Spinal cord (tissue), 10 donors: ENCODE measurements at places on chromosomes 3 and 15.

DNA sequence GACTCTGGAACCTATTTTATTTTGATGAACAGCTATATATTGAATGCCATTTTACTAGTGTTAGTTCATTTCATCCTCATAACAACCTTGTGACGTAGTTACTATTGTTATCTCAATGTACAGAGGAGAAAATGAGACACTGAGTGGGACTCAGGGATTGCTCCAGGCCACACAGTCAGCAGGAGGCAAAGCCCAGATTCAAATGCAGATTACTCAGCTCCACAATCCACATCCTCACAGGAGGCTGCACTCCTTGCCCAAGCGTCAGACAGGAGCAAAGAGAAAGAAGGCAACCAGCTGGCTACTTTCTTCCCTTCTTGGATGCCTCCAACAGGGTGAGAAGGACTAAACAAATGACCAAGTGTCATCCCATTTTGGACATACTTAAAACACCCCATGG is 92.0 kb upstream of the CCDC54 start:
- no peak for DNase-seq

- no peak for DNase-seq
Measured at GRCh38 chr3:78988324-78988723, 779.5 kb downstream of the ROBO1 start.

- no peak for DNase-seq
Measured at GRCh38 chr15:94259863-94260262, 28.5 kb downstream of the MCTP2 start.

DNA sequence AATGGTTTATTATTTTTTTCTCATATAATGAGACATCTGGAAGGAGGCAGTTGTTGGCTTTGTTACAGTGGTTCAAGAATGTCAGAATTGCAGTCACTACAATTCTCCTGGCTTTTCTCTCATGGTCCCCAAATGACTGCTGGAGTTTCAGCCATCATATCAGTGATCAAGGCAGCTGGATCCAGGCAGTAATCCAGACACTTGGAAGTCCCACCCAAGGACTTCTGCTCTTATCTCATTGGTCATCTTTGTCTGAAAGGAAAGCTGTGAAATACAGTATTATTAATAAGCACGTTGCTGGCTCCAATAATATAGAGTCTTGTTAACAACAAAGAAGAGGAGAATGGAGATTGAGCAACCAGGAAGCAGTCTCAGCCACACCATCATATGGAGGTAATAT is 22.9 kb upstream of the MED12L start:
- no peak for DNase-seq

DNA sequence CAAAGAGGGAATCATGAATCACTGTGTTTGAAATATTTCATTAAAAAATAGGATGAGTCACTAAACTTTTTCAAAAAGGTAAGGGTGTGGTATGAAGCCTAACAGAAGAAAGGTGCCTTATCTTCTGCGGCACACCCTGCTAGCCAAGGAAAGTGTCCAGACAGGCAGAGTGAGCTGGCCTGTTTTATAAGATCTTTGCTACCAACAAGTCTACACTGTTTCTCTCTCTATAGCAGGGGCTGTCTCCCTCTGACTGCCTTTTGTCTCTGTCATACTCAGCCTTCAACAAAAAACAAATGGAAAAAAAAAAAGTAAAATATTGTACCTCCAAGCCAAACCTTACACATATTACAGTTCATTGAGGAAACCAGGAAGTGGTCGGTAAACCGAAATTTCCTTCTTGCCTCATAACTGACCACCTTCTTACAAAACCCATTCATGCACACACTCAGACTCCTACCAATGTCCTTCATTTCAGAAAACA is 9.1 kb downstream of the ZDHHC3 start:
- no peak for DNase-seq

DNA sequence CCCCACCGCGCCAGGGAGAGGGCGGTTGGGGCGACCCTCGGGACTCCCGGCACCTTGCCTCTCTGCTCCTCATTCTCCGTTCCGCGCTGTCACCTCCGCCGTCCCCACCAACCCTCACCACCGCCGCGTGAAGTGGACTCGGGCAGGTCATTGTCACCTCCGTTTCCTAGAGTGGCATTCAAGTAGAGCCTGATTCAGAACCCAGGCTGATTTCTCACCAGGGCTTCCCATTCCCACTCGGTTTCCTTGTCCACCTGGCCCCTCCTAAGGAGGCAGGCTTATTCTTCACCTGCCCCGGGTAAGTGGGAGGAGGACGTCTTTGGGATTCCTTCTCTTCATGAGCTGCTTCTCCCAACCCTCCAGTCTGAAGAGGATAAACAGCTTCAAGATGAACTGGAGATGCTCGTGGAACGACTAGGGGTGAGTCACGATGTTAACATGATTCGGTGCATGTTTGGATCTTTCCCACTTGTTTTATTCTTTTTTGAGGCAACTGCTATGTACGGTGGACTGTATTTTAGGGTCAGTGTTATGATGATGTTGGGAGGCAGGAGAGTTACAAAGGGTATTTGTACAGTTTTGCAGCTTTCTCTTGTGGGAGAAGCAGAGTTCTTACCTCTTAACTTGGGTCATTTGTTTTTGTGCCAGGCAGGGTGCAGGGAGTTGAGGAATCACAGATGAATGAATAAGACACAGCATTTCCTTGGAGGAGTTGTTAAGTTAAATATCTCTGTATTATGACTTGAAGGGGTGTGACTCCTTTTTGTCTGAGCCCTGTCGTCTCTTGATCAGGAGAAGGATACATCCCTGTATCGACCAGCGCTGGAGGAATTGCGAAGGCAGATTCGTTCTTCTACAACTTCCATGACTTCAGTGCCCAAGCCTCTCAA is 692 bp downstream of the PSMD2 start:
- no peak for DNase-seq

DNA sequence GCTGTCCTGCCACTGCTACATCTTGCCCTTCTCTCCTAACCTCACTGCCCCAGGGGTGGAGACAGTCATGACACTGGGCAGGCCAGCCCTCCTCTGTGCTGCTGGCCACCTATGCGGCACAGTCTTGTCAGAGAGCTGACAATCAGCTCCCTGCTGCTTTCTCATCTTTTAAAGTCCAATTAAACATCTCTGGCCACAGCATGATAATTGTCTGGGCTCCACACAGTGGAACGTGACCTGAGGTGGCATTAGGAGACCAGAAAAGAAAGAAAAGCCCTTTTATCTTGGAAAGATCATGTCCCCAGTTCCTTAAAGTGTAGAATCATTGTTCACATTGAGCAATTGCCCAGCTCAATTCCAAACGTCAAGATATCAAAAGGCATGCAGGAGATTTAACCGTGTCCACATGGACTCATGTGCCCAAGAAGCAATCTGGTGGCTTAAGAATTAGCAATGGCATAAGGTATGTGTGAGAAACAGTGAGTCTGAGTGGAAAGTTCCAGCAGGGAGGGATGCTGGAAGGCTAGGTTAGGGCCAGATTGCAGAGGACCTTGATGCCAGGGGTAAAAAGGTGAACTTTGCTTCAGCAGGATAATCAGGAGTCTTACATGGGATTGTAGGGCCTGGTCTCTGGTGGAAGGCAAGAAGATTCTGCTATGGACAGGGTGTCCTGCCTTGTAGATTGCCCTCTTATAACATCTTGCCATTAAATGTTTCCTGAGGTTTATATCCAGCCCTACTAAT is 15.3 kb upstream of the CACNA1D start:
- no peak for DNase-seq

DNA sequence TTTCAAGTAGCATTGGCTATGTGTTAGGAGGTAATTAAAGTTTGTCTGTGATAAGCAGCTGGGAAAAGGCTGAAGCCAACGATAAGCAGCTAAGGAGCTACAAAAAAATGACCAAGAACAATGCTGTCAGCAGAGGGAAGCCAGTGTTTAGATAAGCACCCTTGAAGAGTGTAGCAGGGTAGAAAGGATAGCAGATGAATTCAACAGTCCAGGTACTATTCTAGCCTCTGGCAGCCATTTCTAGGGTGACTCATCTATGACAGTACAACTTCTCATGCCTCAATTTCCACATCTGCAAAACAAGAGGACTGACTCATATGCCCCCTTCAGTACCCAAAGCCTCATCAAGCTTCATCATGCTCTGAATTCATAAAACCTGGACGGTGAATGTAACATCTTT is 617.6 kb upstream of the UBE2E2 start:
- no peak for DNase-seq

DNA sequence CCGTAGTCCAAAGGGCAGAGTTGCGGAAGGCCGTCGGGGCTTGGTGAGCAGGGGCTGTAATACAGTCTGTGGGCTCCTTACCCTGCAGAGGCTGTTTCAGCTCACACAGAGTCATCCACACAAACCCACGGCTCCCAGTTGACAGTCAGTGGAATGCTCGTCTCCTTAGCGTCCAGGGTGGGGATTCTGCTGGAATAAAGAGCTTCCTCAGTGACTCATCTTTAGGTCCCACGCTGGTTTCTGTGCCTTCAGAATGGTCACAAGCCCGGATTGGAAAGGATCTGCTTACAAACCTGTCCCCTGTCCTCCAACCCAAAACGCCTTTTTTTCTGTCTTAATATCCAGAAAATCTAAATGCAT is 201.3 kb upstream of the TPM1 start:
- no peak for DNase-seq

DNA sequence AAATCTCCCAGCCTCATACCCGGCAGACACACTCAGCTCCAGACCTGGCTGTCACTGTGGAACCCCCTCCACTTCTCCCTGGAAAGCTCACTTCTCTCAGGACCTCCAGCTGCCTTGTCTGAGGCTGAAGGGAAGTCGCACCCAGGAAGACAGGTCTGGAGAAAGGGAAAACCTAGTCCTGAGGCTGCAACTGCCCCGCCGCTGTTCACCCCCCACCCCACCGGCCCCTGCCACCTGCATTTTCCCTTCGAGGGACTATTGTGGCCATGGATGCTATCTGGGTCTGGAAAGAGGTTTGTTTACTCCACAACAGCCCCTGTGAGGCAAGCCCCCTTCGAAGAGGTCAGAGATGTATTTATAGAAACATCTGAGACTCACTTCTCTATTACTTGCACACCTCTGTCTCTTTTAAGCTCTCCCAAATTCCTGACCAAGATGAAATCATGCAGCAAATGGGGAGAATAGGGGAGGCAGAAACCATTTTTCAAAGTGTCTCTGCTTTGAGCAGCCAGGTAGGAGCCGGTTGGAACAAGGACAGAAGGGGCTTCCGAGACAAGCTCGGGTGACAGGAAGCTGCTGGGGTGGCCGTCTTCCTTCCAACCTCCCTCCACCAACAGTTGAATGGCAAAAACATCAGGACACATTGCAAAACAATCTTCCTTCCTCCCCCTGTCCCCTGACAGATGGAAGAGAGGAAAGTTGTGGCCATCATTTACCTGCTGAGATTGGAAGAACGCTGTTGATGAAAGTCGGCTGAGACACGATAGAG is 518 bp downstream of the COLQ start:
- no peak for DNase-seq

DNA sequence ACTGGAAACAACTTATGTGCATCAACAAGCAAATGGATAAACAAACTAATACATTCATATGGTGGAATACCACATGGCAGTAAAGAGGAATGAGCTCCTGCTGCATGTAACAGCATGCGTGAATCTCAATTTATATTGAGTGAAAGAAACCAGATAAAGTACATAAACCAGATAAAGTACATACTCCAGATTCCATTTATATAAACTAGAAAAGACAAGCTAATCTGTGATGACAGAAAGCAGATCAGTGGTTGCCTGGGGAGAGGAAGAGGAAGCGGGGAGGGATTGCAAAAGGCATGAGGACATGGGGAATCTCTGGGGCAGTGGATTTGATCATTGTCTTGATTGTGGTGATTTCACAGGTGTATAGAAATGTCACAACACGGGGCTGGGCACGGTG is 34.2 kb downstream of the LIMD1 start:
- DNase-seq = no peak

- DNase-seq = no peak
Measured at GRCh38 chr15:48992545-48992944, 28.8 kb upstream of the SHC4 start.

GRCh38 chr15:82549199-82549665 is 9.0 kb upstream of the RPS17 start:
- no peak for DNase-seq

- no peak for DNase-seq
Measured at GRCh38 chr3:13890377-13891016, 10.6 kb upstream of the WNT7A start.

DNA sequence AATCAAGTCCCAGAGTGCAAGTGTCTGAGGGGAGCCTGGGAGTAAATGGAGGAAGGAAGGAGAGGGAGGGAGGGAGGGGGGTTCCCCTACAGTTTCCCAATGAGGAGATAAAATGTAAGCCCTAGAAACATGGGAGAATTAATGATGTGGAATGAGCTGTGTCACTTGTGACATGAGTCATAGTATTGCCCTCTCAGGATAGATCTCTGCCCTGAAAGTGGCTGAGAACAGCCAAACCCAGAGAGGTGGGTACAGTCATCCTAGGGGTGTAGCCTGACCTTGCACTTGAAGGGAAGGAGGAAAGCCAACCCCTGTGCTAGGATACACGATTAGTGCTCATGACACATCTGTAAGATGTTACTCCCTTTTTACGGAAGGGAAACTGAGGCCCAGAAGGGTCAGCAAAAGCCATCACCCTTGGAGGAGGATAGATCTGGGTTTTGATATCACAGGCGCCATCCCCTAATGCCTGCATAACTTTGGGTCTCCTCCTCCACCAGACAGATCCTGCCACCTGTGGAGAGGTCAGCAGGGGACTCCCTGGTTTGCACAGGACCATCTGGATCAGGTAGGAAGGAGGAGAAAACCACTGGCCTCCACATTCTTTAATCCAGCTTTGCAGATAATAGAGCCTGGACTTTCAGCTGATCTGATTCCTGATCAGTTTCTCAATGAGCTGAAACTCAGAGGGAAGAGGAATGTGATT is 23.1 kb upstream of the USP3 start:
- DNase-seq = no peak

GRCh38 chr3:154112146-154112852 is 8.9 kb upstream of the ARHGEF26 start:
- no peak for DNase-seq

GRCh38 chr3:22380253-22380652 is 629.2 kb upstream of the ZNF385D start:
- no peak for DNase-seq

GRCh38 chr3:36729204-36730056 is 34.9 kb downstream of the DCLK3 start:
- peak; percentile 79 for DNase-seq

DNA sequence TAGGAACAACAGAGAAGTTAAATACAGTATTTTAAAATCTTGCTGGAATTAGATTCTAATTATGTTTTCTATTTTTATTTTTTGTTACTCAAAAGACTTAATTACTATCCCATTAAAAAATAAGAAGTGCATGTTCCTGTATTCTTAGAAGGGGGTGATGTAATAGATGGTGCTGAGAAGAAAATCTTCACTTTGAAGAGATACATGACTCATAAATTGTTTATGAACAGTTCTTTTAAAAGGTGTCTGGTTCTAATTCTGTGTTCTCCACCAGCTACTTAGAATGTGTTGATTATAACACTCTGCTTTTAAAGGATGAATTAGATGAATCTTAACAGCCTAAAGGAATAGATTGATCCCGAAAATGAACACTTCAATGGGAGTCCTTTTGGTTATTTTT is 8.2 kb downstream of the RCN2 start:
- no peak for DNase-seq

GRCh38 chr3:20326541-20326940 is 140.5 kb upstream of the SGO1 start:
- no peak for DNase-seq

- DNase-seq = peak; percentile 29
Measured at GRCh38 chr3:23183731-23184130, 19.4 kb upstream of the UBE2E2 start.
